DMS153 (cell line): ENCODE measurements at places on chromosomes 16 and 17.

DNA sequence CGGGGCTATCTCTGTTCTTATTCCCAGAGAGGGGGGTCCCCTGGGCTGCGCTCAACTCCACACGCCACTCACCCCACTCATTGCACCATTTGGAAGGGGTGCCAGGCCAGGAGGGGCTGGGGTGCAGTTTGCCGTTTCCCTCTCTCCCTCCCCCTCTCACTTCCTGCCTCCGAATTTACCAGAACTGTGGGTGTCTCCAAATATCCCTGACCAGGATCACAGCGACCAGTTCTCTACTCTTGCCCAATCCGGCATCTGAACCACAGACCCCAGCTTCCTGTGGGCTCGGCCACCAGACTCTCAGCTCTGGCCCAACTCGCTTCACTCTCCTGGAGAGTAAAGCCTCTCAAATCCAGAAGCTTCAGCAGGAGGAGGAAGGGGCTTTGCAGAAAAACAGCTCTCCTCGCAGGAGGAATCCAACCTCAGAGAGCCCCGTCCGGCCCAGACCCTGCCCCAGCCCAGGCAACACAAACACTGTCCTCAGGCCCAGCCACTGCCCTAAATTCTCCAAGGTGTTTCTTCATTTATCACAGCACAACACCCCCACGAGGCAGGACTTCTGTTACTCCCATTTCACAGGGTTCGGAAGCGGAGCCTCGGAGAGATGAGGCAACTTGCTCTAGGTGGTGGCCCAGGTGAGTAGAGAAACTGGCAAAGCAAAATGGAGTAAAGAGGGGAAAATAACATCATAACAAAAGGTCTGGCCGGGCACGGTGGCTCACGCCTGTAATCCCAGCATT lies 423 bp upstream of the ASGR2 start:
- no peak for DNase-seq

DNA sequence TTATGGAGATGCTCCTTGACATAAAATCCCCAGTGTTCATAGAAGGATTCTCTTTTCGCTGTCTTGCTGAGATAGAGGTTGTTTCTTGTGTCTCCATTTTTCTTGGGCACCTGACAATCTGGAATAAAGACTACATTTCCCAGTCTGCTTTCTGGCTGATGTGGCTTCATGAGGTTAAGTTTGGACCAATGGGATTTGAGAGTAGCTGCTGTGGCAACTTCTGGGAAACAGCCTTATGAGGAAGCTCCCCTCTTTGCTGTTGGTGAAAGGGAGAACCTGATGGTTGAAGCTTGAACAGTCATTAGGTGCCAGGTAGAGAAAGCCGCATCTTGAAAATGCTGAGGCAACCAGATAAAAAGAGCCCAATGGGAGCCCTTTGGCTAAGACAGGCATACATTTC lies 24.4 kb downstream of the HS3ST4 start:
- no peak for DNase-seq

DNA sequence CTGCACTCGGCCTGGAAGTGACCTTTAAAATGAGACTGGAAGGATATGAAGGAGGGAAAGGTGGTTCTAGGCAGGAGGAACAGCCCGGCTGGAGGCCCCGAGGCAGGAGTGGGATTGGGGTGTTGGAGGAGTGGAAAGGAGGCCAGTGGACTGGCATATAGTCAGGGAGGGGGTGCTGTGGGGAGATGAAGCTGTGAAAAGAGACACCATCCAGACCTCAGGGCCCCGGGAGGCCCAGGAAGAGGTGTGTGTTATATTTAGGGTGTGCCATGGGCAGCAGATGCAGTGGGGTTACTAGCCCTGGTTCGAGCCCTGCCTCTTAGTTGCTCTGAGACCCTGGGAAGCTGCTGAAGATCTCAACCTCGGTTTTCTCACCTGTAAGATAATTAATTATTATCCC lies 18.9 kb upstream of the DOK4 start:
- DNase-seq, result no peak

- DNase-seq, result no peak
Measured at GRCh38 chr16:51449441-51449840, 298.4 kb upstream of the SALL1 start.

- no peak for DNase-seq
Measured at GRCh38 chr17:20026960-20027359, 17.8 kb downstream of the SPECC1 start.

GRCh38 chr16:5058476-5058875 lies 7.3 kb downstream of the C16orf89 start:
- DNase-seq, result no peak

GRCh38 chr17:5194346-5194745 lies 2.7 kb upstream of the ZNF594 start:
- no peak for DNase-seq

DNA sequence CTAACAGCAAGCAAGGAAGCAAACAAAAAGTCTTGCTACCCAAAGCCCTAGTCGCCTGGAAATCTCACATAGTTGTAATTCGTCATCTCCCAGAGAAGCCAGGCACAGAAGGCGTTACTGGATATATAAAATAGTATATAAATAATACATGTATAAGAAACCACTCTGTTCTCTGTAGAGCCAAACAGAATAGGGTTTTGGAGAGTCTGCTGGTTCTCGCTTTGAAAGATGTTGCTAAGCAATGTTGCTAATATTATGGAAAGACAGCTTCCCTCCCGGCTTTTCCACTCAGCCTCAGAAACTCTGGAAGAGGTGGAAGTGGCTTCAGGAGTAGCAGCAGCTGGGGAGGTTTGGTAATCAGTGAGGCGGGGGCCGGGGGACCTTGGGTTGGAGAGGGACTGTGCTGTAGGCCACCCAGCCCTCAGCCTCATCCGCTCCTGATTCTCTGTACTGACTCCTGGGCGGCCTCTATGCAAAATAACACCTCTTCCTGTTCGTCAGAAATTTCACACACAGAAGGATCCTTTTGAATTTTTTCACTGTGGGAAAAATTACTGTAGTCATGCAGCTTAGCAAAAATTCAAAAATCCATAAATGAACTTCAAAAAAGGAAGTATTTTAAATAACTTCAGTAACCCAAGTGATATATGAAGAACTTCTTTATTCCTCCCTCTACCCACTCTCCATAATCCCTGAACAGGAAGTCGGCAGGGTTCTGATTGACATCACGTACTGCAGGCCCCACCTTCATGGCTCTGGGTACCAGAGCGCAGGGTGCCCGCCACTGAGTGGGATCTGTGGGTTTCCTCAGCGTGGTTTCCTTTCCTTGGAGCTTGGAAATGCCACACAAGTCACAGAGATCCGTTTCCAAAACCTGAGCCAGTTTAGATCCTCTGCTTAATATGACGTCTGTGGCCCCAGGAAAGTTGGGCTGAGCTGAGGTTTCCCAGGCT lies 51.4 kb downstream of the RAP1GAP2 start:
- no peak for DNase-seq
